Stimulated activated CD4-positive, alpha-beta T cell treated with anti-CD3 and anti-CD28 coated beads, Interleukin-1b, Interleukin-23, amount 100 ng/mL, for 24 hours (primary cell): ENCODE measurements at places on chromosomes 13 and 19.

GRCh38 chr13:26993780-26994179 lies 177.8 kb downstream of the USP12 start:
- no peak for DNase-seq

GRCh38 chr13:110600261-110600819 lies 15.0 kb upstream of the NAXD start:
- no peak for DNase-seq

DNA sequence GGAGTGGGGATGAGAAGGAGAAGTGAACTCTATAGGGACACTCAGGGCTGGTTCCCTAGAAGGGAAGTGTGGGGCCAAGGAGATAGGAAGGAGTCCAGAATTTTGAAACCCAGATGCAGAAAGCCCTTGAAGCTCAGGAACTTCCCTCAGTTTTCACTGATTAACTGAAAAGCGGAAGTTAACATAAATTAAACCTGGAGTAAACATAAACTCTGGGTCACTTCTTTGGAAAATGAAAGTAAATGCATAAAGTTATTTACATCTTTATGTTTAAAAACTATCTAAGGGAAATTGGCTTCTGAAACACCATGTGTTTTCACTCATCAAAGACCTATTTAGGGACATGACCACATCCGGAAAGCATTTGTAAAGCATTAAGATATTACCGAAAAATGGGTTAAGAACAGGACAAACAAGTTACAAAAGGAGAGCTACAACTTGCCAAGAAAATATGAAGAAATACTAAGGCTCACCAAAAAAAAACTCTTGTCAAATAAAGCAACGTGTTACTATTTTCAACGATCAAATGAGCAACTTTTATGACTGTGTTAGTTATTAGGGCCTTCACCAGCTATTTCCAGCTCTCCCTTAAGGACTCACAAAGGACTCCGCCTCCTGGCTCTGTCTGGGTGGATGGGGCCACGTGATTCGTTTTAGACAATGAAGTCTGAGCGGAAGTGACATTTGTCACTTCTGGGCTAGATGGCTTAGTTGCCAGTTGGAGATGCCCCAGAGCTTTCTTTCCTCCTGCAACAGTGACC lies 439.1 kb upstream of the ZNF507 start:
- no peak for DNase-seq

DNA sequence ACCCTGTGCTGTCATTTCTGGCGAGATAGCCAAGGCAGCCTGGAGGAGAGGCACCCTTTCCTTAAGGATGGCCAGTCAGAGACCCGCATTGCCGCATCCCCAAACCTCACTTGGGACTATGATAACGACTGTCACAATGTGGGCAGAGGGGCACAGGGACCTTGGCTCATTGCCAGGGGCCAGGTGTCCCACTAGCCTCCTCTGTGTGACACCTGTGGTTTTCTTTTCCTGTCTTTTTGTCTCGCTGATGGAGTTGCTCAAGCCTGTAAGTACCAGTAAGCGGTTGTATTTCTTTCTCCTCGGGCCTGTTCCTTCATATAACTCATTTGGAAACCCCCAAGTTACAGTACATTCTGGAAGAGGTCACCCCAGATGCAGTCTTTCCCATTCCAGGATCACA lies 59.5 kb downstream of the TDRD12 start:
- no peak for DNase-seq

GRCh38 chr19:2060884-2061494 lies 9.9 kb upstream of the MKNK2 start:
- no peak for DNase-seq

- DNase-seq = peak; percentile 30
Measured at GRCh38 chr19:16586991-16587832, 15.0 kb upstream of the SLC35E1 start.

- DNase-seq = no peak
Measured at GRCh38 chr13:113584870-113585671, 518 bp downstream of the TFDP1 start.

DNA sequence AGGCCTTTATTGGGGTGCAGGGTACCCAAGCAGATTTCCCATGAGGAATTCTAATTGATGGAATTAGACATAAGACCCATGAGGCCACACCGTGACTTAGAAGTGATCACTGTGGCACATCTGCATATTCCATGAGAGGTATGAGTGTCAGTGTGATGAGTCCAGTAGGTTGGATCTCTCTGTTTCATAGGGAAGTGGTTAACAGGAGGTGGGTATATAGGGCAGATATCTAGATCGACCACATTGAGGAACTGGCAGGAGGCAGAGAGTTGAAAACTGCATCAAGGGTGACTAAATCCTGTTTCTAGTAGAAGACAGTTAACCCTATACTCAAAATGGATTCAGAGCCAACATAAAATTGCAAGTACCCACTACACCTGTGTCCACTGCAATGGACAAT lies 68.6 kb upstream of the MIR17HG start:
- DNase-seq = no peak

DNA sequence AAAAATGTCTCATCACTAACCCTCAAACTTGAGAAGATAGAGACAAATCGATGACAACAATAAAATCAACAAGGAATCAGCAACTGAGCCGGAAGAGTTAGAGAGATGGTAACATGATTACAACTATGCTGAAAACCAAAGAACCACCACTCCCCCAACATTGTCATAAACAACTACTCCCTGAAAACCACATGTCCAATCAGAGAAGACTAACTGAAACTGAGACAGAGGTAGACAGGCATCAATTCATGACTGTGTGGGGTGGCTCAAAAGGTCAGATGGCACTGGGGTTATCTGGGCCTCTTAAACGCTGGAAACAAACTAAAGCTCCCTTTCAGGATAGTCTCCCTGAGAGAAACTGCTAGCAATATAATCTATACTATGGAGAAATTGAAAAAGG lies 488.8 kb downstream of the KCTD12 start:
- DNase-seq = no peak

GRCh38 chr13:79695754-79696153 lies 214.8 kb downstream of the NDFIP2 start:
- no peak for DNase-seq

GRCh38 chr19:7738023-7738422 lies 6.1 kb upstream of the CLEC4G start:
- DNase-seq = no peak

DNA sequence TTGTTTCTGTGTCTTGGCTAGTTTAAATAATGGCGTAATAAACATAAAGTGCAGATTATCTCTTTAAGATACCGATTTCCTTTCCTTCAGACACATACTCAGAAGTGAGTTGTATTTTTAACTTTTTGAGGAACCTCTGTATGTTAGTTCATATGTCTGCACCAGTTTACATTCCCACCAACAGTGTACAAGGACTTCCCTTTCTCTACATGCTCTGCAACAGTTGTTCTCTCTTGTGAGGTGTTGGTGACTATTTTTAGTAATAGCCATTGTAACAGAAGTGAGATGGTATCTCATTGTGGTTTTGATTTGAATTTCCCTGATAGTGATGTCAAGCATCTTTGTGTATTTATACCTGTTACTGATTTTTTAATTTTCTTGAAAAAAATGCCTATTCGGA lies 418.6 kb downstream of the UQCRFS1 start:
- no peak for DNase-seq

DNA sequence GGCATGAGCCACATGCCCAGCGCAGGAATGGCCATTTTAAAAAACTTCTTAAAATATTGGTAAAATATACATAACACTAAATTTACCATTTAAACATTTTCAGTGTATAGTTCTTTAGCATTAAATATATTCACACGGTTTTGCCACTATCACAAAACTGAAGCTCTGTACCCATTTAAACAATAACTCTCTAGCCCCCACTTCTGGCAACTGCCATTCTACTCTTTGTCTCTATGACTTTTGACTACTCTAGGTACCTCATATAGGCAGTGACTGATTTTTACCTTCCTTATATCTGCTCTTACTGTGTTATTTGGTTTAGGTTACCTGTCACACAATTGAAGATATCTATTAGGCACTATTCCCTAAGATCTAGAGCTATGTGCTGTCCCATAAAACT lies 2.3 kb upstream of the KBTBD7 start:
- no peak for DNase-seq

DNA sequence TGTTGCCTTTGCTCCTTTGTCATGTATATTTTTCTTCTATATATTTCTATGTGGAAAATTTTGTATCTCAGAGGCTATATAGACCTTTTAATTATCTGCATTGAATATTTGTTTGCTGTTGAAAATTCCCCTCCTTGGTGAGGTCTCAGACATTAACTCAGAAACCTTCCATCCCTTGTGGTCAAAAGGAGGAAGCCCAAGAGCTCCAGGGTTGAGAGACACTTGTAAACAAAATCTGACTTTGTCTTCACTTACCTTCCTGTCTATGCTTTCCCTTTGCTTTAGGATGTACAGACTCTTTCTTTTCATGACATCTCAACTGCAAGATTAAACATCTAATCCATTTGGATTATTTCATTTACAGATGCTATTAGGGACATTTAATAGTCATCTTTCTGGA lies 157.5 kb downstream of the PCDH20 start:
- DNase-seq = no peak

GRCh38 chr19:18737954-18738351 lies 53.2 kb downstream of the COMP start:
- no peak for DNase-seq
